Skeletal muscle cell (primary cell): ENCODE measurements at places on chromosomes 4 and X.

DNA sequence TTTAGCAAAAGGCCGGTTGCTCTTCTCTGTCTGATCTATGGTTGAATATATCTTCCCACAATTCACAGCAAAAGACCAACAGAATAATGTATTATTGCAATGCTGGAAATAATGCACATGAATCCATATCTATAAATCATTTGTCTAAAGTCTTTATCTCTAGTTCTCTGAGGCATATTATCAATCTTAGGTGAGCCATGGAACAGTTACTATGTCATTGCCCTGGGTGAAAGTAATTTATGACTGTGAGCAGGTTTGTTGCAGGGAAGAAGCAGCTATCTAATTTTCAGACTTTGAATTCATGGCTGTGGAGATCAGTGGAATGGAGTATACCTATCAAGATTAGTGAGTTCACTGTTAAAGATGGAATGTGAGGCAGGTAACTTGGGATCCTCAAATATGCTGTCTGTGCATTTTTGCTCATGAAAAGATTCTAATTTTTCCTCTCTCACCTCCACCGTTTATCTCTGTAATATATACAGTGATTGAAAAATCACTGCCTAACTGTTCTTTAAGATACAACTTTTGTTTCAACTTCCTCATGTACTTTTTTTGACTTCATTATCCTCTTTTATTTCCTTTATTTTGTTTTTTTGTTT lies 256.8 kb upstream of the ARSJ start:
- no peak for DNase-seq

DNA sequence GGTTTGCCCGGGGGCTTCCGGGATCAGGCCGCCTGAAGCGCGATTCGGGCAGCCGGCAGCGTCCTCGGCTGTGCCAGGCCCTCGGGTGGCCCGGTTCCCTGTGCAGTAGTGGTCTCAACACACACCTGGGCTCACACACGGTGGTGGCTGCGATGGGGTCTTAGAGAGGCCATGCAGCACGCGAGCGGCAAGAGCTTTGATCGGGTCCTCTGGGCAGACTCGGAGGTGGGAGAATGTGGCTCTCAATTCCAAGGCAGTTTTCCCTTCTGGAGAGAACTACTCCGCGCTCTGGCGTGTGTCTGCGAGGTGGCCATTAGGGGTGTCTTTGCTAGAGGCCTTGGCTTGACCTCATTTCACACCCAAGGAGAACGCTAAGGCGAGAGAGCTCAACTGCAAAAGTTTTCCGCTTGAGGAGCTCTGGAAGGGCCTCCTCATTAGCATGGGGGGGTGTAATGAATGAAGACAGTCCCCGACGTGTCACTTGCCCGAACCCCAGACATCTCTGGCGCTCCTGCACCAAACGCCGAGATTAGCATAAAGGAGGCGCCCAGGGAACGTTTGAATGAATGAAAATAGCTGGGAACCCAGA lies 771 bp upstream of the RBPJ start:
- DNase-seq: no peak

- DNase-seq: peak; percentile 52
Measured at GRCh38 chr4:143667461-143667860, 33.0 kb downstream of the FREM3 start.

DNA sequence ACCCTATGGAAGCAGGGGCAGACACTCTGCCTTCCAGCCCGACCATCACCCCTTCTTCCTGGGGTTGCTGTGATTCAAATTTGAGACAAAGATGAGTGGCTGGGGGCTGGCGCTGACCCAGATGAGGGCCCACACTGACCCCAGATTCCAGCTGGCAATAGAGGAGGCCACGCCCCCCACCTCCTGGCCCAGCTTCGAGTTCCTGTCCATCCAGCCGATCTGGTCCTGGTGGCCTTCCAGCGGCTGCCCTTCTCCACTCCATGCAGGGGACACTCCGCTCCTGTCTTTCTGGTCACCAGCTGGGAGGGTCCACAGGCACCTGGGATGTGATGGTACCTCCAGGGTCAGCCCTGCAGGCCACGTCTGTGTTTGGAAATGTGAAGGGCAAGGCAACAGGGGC lies 98.5 kb upstream of the PSAPL1 start:
- DNase-seq: no peak

DNA sequence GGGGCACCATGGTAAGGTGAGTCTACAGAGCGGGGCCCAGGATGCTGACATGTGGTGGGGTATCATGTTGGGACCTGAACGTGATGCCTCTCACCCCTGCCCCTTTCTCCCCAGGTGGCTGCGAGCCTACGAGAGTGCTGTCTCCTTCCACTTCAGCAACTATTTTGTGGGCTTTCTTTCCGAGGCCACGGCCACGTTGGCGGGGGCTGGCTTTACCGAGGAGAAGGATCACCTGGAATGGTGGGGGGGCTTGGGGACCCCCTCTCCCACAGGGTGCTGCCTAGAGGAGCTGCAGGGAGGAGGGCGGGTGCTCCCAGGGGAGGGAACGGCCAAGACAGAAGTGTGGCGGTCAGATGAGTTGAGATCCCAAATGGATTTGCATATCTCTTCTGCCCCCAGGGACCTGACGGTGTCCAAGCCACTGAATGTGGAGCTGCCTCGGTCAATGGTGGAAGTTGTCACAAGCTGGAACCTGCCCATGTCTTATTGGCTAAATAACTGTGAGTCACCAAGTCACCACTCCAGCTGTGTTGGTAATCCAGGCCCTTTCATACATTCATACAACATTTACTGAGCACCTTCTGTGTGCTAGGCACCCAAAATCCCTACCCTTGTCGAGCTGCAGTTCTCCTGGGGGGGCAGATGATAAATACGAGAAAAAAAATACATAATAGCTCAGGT lies 5.5 kb downstream of the PORCN start:
- no peak for DNase-seq
